Psoas muscle (tissue), 8 donors: ENCODE measurements at places on chromosomes 5 and 9. TPM values are rescaled to one million over a fixed set of nuclear protein-coding genes. Genes with fewer than 3 reads are reported as not detected.

NREP gene
- 4.7 TPM for polyA plus RNA-seq

GRCh38 chr9:92242260-92243136 lies 51.0 kb downstream of the IARS1 start:
- no peak for DNase-seq

GRCh38 chr9:131438190-131438589 lies 44.3 kb downstream of the PRRC2B start:
- DNase-seq: peak; percentile 21

GRCh38 chr5:158538506-158539074 lies 561.1 kb downstream of the EBF1 start:
- peak; percentile 62 for DNase-seq

GRCh38 chr5:140049205-140049604 lies 6.1 kb upstream of the NRG2 start:
- DNase-seq: no peak

DNA sequence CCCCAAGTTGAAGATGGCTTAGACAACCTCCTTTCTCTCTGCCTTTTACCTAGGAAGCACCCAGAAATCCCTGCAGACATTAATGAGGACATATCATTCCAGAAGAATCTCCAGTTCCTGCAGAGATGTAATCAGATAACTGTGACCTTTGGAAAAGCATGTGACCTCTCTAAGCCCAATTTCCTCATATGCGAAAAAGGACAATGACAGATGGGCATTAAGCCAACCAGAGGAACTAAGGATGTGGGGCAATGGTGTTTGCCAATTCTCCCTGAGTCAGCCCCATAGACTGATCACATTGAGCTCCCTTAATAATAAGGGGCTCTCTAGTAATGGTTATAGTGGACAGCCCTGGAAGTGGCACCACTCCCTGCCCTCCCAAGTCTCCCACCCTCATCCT lies 10.1 kb upstream of the FOXI1 start:
- no peak for DNase-seq

- DNase-seq: no peak
Measured at GRCh38 chr5:136022965-136023364, 5.8 kb upstream of the TGFBI start.
